Bronchial smooth muscle cell (primary cell): ENCODE measurements at places on chromosomes 3 and 15. TPM values are rescaled to one million over a fixed set of nuclear protein-coding genes. Genes with fewer than 3 reads are reported as not detected.

FES gene
- total RNA-seq: 30.7 and 52.2 TPM in 2 replicates

AADAC gene
- 0.09 and 0.63 TPM in 2 replicates for total RNA-seq

IP6K1 gene
- 23.2 and 31.9 TPM in 2 replicates for total RNA-seq

C3orf70 gene
- total RNA-seq: 0.16 and 0.34 TPM in 2 replicates

GATA2 gene
- total RNA-seq: 4.7 and 7.6 TPM in 2 replicates

IGSF11 gene
- total RNA-seq: 0.09 TPM in 1 of 2 replicates, not detected in the other

SLC6A11 gene
- not detected in 2 replicates for total RNA-seq

PLSCR4 gene
- total RNA-seq: 13.8 and 25.5 TPM in 2 replicates

FSIP1 gene
- 1.5 and 2.5 TPM in 2 replicates for total RNA-seq

ATP13A4 gene
- total RNA-seq: 0.86 and 1.3 TPM in 2 replicates

SCN11A gene
- under 0.01 TPM in 1 of 2 replicates, not detected in the other for total RNA-seq

TPRA1 gene
- 32.8 and 36.1 TPM in 2 replicates for total RNA-seq

CACNA2D3 gene
- total RNA-seq: 0.16 TPM in 1 of 2 replicates, not detected in the other

TERC gene
- total RNA-seq: 19.6 and 290 TPM in 2 replicates

PRSS50 gene
- total RNA-seq: not detected in 2 replicates

WDR93 gene
- total RNA-seq: 0.09 and 0.16 TPM in 2 replicates

REC114 gene
- not detected in 2 replicates for total RNA-seq

IGDCC3 gene
- total RNA-seq: not detected in 2 replicates

ZSCAN2 gene
- 10.9 and 12.2 TPM in 2 replicates for total RNA-seq

FEZF2 gene
- total RNA-seq: not detected in 2 replicates

AP3B2 gene
- 0.79 and 1.0 TPM in 2 replicates for total RNA-seq

RASGRF1 gene
- total RNA-seq: under 0.01 TPM in 1 of 2 replicates, not detected in the other

TMCO5A gene
- not detected in 2 replicates for total RNA-seq

INSYN1 gene
- total RNA-seq: 0.32 and 2.5 TPM in 2 replicates

ADPRH gene
- total RNA-seq: 1.0 and 1.7 TPM in 2 replicates

GALNT15 gene
- 16.0 and 27.0 TPM in 2 replicates for total RNA-seq

SIDT1 gene
- not detected in 2 replicates for total RNA-seq

FAN1 gene
- 14.9 and 15.4 TPM in 2 replicates for total RNA-seq

TRNT1 gene
- 15.8 and 19.9 TPM in 2 replicates for total RNA-seq

IRAK2 gene
- 4.9 and 5.2 TPM in 2 replicates for total RNA-seq

CD86 gene
- total RNA-seq: not detected in 2 replicates

ADAMTS7 gene
- total RNA-seq: 1.1 and 4.1 TPM in 2 replicates

SI gene
- total RNA-seq: not detected in 2 replicates

EFL1 gene
- 10.4 and 12.6 TPM in 2 replicates for total RNA-seq

CLDN16 gene
- total RNA-seq: not detected in 2 replicates

MGLL gene
- total RNA-seq: 12.8 and 13.6 TPM in 2 replicates

KLHDC8B gene
- 45.7 and 67.5 TPM in 2 replicates for total RNA-seq

DAZL gene
- not detected in 2 replicates for total RNA-seq

DISP2 gene
- under 0.01 and 0.16 TPM in 2 replicates for total RNA-seq

DLL4 gene
- under 0.01 and 0.16 TPM in 2 replicates for total RNA-seq

CLRN1 gene
- not detected in 2 replicates for total RNA-seq

EFCAB12 gene
- under 0.01 TPM in 1 of 2 replicates, not detected in the other for total RNA-seq

TLNRD1 gene
- 2.0 and 2.7 TPM in 2 replicates for total RNA-seq

TAMM41 gene
- 3.5 and 4.9 TPM in 2 replicates for total RNA-seq

TM4SF1 gene
- total RNA-seq: 59.8 and 183 TPM in 2 replicates

BOC gene
- total RNA-seq: 2.8 and 3.5 TPM in 2 replicates

MAGEL2 gene
- under 0.01 TPM in 2 replicates for total RNA-seq

TMEM108 gene
- total RNA-seq: not detected in 2 replicates

ATP2B2 gene
- not detected in 2 replicates for total RNA-seq

CACNA2D2 gene
- total RNA-seq: 0.09 and 0.16 TPM in 2 replicates

ADGRG7 gene
- not detected in 2 replicates for total RNA-seq

CDHR4 gene
- total RNA-seq: 0.16 and 0.43 TPM in 2 replicates

ERICH6 gene
- under 0.01 and 0.17 TPM in 2 replicates for total RNA-seq

LMAN1L gene
- total RNA-seq: not detected in 2 replicates
